IPS DF 6.9 (cell line): ENCODE measurements at places on chromosomes 4 and X.

GRCh38 chr4:8645753-8646124 lies 53.2 kb downstream of the CPZ start:
- DNase-seq = no peak

DNA sequence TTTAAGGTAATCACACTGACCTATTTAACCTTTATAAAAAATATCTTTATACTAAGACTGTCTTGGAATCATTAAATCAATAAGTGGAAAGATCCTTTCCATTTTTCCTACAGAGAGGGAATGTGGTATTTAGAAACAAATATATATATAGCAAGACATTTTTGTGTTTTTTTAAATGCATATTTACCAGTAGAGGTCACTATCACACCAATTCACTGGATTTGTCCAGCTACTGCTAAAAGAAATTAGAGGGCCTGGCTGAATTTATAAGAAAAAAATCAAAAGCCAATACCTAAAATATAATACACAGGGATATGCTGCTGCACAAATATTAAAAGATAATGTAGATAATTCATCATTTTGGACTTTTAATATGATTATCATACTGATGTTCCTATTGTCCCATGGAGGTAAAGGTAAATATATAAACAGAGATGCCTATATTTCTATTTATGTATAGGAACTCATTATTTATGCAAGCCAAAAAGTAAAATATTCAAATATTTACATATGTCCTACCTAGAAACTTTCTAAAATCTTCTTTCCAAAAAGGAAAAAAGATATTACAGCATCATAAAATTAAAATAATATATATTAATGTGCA lies 69.5 kb downstream of the PDE5A start:
- DNase-seq = no peak

DNA sequence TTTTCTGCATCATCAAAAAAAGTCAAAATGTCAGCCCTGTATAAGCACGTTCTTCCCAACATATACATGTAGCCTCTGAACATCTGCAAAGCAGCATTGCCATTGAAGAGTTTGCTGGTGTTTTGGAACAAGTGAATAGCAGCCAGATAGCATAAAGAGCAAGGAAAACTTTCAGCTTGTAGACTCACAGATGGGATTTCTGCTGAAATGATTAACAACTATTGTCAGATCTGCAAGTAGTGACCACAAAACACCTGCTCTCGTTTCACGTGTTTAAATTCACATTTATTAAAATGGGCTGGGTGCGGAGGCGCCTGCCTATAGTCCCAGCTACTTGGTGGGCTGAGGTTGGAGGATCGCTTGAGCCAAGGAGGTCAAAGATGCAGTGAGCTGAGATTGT lies 123.7 kb downstream of the SPRY1 start:
- DNase-seq = no peak

DNA sequence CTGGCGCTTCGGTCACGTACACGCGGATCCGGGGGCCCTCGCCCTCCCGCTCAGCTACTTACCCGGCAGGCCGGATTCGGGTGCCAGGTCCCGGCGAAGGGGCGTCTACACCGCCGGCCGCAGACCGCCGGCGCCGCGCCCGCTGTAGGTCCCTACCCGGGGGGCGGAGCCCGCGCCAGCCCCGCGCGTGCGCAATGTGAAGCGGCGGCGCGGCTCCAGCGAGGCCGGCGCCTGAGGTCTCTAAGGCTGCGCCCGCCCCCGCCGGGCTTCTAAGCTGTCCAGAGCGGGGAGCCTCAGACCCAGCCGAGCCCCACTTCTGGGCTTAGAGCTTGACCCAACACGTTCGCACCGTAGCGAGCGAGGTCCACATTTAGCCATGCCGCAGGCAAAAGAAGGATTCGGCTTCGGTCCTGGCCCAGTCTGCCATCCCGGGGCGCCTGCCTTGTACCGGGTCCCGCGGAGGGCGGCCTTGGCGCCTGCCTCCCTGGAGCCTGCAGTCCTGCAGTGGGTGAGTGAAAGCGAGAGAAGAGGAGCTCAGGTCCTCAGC lies at the start of gene ZNF518B:
Gene ZNF518B, minus strand, starts transcription at position 172 of the 547 bp plus-strand sequence. CDS start 11,098 bp downstream, outside the sequence.
- no peak for DNase-seq

- DNase-seq = no peak
These were observed 83.8 kb downstream of the SMARCA5 start for GRCh38 chr4:143597276-143597675.

DNA sequence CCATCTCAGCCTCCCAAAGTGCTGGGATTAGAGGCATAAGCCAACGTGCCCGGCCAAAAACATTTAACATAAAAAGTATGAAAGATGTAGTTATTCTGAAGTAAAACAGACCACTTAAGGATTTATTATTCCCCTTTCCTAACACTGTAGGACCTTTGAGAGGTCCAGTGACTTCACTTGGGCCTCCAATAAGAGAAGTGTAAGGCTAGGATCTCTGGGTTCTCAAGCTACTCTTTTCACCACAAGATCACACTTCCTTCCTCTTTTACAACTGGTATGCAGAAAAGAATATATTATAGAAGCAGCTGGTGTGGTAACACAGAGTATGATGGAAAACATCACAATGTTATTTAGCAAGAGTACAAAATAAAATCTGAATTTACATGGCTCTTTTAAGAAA lies 30.2 kb upstream of the CCNG2 start:
- DNase-seq = no peak

- DNase-seq = no peak
These were observed 210.4 kb downstream of the MID1IP1 start for GRCh38 chrX:39011454-39012221.

DNA sequence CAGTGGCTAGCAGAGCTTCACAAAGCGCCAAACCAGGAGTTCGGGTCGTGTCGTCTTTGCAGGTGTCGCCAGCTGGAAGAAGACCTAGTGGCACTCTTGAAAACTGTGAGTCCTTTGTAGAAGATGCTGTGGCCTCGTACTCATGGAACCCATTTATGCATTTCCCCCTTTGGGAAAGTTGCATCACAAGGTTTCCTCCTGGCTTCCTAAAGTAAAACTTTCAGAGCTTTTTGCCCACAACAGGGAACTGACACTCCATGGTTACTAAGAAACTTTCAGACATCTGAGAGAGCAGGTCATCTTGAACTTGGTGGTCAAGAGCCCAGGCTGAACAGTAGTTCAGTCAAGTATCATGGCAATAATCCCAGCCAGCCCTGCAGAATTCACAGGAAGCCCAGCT lies 15.9 kb upstream of the NOCT start:
- DNase-seq = no peak

DNA sequence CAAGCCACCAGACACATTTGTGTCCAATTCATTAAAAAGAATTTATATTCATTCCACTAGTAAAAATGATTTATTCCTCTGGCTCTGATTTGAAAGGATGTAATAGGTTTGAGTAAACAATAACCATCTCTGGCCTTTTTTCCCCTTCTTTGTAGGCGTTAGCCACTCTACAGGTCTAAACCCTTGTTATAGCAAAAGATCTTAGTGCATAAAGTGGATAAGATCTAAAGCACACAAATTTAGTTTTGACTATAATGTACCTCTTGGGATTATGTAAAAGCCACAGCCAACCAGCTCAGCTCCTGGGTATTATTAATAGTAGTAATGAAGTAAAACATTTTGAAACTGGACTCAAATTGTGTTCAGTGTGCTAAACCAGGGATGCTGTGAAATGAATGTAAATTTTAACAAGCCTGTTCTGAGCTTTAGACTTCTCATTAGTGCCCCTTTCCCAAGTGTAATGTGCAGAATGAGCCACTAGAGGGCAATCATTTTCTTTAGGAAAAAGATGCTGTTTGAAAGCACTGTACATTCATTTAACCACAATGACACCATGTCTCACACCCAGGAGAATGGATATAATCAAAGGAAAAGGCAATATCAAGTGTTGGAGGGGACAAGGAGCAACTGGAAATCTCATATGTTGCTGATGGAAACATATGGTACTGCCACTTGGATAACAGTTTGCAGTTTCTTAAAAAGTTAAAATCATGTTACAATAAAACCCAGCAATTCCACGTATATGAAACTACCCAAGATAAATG lies 69.7 kb downstream of the KLHL8 start:
- peak; percentile 39 for DNase-seq

DNA sequence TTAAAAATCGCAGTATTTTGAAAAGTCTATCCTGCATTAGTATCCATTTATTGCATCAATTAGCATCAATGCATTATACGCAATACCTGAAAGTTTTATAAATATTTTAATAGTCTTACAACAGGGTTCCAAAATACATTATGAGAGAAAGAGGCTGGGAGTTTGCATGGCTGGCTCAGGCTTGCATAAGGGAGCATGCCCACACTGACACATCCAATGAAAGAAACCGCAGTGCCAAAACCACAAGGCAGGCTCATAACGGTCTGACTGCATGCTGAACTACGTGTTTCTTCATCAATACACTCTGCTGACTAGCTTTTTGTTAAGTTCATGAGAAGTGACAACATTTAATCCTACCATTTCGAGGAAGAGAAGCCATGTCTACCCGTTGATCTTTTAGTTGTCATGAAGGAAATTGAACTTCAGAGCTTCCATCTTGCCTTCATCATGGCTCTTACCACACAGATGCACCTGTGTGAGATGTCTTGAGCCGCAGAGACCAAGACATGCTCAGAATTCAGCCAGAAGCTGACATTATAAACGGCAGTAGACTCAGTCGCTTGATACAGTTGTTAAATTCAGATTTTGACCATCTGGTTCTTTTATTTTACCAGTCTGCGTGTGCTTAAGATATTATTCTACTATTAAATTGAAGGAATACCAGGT lies 168.8 kb upstream of the FRG1 start:
- no peak for DNase-seq

DNA sequence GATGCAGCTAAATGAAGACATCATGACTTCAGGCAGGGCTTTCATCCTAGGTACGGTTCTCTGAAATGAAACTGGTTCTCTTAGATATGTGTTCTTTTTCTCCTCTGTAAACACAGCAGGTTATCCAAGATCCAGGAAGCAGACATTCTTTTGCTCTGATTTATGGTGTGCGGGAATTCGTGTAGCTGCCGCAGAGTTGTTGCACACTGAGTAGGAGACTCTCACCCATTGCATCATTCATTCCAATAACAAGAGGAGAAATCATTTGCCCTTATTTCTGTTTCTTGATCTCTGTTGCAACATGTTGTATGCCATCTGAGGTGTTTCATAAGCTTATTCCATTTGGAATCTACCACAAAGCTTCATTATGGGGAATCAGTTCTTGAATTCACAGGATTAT lies 133.6 kb upstream of the VCX2 start:
- DNase-seq = no peak

DNA sequence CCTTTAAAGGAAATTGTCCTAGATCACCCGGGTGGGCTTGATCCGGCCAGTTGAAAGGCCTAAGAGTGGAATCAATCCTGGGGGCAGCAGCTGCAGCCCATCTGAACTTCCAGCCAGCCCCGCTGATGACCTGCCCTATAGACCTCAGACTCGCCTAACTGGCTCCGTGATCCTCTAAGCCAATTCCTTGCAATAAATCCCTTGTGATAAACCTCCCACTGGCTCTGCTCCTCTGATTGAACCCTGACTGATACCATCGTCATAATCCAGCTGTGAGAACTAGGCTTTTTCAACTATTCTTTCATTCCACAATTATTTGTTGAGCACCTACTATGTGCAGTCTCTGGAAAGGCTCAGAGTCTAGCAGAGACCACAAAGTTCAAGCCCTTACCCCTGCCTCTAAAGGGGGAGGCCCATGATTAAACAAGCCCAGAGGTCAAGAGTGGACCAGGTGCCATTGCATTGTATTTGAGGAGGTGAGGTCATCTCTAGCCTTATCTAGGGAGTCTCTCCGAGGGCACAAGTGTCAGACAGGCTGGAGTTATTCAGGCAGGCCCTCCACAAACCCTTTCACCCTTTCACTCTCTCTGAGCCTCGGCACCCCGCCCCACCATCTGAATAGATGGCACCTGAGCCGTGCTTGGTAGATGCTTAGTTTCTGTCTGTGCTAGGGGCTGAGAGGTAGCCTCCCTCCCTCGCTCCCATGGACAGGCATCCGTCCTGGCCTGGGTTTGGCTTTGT lies 20.5 kb upstream of the GPR78 start:
- no peak for DNase-seq
